ENCODE measurements at places on chromosomes 13 and 19. TPM values are rescaled to one million over a fixed set of nuclear protein-coding genes. Genes with fewer than 3 reads are reported as not detected.

The GIPC1 gene
- 28.4 TPM for total RNA-seq

- DNase-seq: no peak
These were observed 29.1 kb upstream of the POP4 start for GRCh38 chr19:29576761-29577648.

DNA sequence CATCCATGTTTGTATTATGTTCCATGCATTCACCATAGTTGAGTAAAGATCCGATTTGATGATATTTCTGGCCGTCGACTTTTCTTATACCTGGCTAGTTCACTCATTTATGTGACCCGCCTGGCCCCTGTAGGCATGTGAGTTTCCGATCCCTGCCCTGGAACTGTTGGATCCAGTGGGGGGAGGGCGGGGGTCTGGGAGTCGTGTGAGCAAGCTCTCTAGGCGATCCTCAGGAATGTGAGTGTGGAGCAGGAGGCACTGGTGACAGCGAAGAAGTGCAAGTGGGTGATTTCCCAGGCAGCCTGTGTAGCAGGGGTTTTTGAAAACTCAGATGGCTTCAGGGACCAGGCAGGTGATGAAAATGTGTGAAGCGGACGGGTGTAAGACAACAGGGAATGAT is 10.6 kb upstream of the PTOV1 start:
- DNase-seq: no peak

GRCh38 chr13:27252467-27252866 is 1.1 kb downstream of the RPL21 start:
- DNase-seq: no peak

- DNase-seq: no peak
These were observed 19.0 kb downstream of the OLFM2 start for GRCh38 chr19:9917321-9917720.

DNA sequence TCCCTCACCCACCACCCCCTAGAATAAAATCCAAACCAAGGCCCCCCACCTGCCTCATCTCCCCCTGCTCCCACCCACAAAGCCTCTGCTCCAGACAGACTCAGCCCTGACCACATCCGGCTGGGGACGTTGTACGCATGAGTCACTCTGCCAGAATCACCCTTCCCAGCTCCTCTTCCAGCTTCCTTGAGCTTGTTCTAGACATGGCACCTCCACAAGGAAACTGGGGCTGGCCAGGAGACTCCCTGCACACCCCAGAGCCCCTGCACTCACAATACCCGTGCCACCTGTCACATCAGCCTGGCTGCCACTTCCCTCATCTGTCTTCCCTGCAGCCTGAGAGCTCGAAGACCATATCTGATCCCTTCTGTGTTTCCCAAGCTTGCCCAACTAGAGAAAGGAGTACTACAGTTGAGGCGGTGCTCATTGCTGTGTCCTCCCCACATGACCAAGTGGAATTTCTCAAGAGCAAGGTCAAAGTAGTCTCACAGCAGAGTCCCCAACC is 9.7 kb downstream of the DEDD2 start:
- peak; percentile 11 for DNase-seq

DNA sequence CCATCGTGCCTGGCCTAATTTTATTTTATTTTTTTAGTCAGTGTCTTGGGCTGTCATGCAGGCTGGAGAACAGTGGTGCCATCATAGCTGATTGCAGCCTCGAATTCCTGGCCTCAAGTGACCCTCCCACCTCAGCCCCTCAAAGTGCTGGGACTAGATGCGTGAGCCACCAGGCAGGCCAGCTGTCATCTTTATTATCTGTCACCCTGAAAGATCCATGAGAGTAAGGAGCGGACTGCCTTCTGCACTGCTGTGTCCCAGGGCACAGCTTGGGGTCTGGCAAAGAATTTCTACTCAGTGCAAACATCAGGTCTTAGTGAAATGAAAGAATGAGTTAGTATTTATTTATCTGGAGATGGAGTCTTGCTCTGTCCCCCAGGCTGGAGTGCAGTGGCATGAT is 9.5 kb upstream of the TLE5 start:
- no peak for DNase-seq

GRCh38 chr13:114056205-114057013 is 76.0 kb downstream of the RASA3 start:
- no peak for DNase-seq

Data from occipital lobe (tissue), 3 donors.